Activated CD8-positive, alpha-beta memory T cell treated with anti-CD3 and anti-CD28 coated beads for 1 hour (primary cell): ENCODE measurements at places on chromosomes 7 and 10.

GRCh38 chr7:115410972-115411686 is 489.2 kb downstream of the MDFIC start:
- no peak for DNase-seq

- no peak for DNase-seq
Observed at GRCh38 chr10:34813626-34814222, 1.4 kb downstream of the PARD3 start.

DNA sequence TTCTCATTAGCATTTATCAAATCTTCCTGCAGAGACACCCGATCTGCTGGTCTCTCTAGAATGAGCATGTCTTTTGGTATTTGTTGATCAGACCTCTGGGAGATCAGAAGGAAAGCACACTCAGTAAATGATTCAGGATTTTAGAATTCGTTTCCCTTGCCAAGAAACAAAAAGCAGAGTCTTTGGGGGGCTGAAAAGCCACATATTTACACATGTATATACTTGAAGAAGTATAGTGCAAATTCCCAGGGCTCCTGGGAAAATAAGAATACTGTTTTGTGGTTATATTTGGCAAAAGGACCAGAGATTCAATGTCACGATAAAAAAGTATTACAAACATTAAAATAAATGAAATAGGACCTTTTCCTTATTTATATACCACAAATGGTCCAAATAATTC is 100.2 kb downstream of the AGMO start:
- DNase-seq: no peak

GRCh38 chr7:106074257-106074656 is 37.9 kb downstream of the SYPL1 start:
- no peak for DNase-seq

GRCh38 chr7:15905251-15906040 is 219.0 kb upstream of the MEOX2 start:
- DNase-seq: no peak

DNA sequence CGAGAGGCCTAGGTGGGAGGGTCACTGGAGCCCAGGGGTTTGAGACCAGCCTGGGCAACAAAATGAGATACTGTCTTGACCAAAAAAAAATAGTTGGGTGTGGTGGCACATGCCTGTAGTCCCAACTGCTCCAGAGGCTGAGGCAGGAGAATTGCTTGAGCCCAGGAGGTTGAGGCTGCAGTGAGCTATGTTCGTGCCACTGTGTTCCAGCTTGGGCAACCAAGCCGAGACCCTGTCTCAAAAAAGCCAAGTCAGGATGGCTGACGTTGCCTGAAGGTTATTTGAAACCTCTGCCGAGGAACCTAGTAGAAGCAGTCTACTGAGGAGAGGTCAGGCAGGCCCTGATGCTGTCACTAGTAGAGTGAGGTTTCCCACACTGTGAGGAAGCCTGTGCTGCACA is 22.8 kb downstream of the DNAJB6 start:
- no peak for DNase-seq
